ENCODE measurements at places on chromosomes 4 and X. TPM values are rescaled to one million over a fixed set of nuclear protein-coding genes. Genes with fewer than 3 reads are reported as not detected.

Gene NSG1
- polyA plus RNA-seq, result 16.5 TPM

Gene SMIM10
- polyA plus RNA-seq, result 3.9 TPM

Gene NSUN7
- 27.3 TPM for polyA plus RNA-seq

Gene XKRX
- 0.16 TPM for polyA plus RNA-seq

Gene NDNF
- polyA plus RNA-seq, result 0.57 TPM

Gene CT45A2
- not detected for polyA plus RNA-seq

Gene DGAT2L6
- not detected for polyA plus RNA-seq

Gene PCDH7
- polyA plus RNA-seq, result 2.7 TPM

Gene SOD3
- 8.9 TPM for polyA plus RNA-seq

Gene BGN
- 1.8 TPM for polyA plus RNA-seq

Gene SMIM43
- polyA plus RNA-seq, result 0.21 TPM

Gene ELMOD2
- 11.9 TPM for polyA plus RNA-seq

Gene CT55
- not detected for polyA plus RNA-seq

Gene FAM114A1
- 11.2 TPM for polyA plus RNA-seq

Gene DCX
- polyA plus RNA-seq, result 0.54 TPM

Gene MAGT1
- polyA plus RNA-seq, result 23.4 TPM

Gene ALG13
- polyA plus RNA-seq, result 57.6 TPM

Gene TLR2
- polyA plus RNA-seq, result 0.37 TPM

Gene ACE2
- polyA plus RNA-seq, result not detected

Gene UXT
- polyA plus RNA-seq, result 134 TPM

Gene FAM133A
- polyA plus RNA-seq, result 1.3 TPM

Gene FAM199X
- polyA plus RNA-seq, result 11.0 TPM

Gene PNMA6F
- polyA plus RNA-seq, result 0.06 TPM

Measured in GM23338 (cell line).